ENCODE measurements at places on chromosomes 4 and X. TPM values are rescaled to one million over a fixed set of nuclear protein-coding genes. Genes with fewer than 3 reads are reported as not detected.
A peak's percentile ranks its signal among the peaks of the same experiment; 100 is the strongest.

Gene ITIH6
- total RNA-seq, result not detected

- DNase-seq, result no peak
Observed at GRCh38 chrX:153766871-153767673, 3.0 kb downstream of the PLXNB3 start.

DNA sequence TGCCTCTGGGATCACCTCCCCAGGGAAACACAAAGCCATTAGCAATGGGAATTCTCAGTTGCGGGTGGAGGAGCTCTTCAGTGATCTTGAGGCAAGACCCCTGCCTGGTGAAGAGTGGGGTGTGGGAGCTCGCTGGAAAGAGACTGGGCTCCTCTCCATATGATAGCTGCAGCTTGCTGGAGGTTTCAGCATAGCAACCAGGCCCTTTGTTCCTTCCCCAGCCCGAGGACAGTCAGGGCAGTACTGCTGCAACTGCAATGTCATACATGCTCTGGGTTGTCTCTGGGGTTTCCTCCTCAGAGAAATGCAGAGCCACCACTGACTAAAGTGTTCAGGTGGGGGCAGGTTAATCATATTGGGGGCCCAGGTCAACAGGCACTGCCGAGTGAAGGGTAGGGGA, 81.3 kb downstream of the ARHGAP24 start:
- DNase-seq, result no peak

- DNase-seq, result no peak
Observed at GRCh38 chr4:128841402-128841801, 31.9 kb downstream of the JADE1 start.

DNA sequence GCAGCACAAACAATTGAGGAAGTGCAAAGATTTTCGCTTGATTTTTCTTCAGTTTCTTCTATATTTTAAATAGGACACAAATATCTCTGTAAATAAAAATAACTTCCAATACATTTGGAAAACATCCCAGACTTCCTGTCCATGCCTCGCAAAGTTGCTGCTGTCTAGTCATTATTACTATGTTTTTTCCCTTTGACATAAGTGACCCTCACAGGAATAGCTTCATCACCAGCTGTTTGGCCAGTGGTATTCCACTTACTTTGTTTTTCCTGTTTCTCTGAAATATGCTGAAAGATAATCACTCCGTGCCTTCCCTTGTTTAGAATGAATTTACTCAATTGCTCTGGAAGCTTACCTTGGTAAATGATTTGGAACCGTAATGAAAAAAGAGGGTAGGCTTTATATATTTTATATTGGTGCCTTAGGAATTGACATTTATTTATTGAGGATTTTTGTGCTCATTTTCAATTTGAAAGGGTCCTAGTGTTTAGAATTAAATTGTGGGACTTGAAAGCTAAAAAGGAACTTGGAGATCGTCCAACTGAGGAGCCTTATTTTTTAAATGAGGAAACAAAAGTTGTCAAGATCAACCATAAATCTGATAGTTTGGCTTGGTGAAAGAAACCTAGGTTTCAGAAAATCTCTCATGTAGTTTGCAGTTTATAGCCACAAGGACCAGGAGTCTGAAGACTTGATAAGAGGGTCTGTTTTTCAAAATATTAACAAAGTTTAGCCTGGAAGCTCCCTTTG, 65.6 kb downstream of the CDKL5 start:
- DNase-seq, result no peak

DNA sequence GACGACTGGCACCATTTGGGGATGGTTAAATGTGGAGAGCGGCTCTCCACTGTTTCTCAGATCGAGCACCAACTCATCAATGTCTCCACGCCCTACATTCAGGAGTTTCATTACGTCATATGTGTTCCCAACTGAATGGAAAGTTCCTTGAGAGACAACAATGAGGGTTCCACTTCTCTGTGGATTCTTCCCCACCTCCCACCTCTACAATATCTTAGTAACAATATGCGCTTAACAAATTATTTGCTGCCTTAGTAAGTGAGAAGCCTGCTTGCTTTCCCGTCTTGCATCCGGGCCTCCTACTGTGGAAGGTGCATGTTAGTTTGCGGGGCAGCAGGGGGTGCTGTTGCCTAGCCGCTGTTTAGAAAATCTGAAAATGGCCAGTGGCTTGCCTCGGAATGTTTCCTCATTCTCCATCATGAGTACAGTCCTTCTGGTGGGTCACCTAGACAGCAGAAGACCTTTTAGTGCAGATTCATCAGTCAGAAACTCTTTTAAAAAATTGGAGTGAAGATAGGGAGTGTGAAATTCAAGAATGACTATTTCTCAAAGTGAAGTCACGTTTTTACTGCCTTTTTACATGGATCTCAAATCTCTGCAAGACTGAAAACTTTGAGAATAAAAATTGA, 55.7 kb downstream of the PHOX2B start:
- DNase-seq, result peak; percentile 46

DNA sequence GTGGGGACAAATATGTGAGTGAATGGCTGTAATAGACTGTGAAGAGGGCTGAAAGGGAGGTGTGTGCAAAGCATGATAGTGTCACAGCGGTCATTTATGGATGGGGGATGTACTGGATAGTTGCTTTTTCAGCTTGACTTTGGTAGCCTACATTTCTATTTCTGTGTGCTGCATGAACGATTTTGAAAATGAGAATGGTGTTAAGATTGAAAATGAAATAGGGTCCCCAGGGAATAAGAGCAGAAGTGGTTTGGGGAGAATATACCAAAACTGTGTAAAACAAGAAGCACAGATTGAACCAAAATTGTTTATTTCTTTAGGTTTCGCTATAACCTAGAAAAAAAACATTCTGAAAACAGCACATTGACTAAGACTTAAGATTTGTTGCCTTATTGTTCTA, 58.8 kb upstream of the CLNK start:
- DNase-seq, result no peak

Data from activated CD8-positive, alpha-beta T cell treated with anti-CD3 and anti-CD28 coated beads for 36 hours (primary cell).